ENCODE measurements at places on chromosomes 4 and X. TPM values are rescaled to one million over a fixed set of nuclear protein-coding genes. Genes with fewer than 3 reads are reported as not detected.

Gene ENOX2
- total RNA-seq, result 14.7 TPM

Gene OCIAD2
- total RNA-seq, result 18.5 TPM

Gene SHISA3
- total RNA-seq, result 5.5 TPM

Gene METTL14
- 27.4 TPM for total RNA-seq

Gene PABPC1L2A
- not detected for total RNA-seq

Gene SGMS2
- 23.2 TPM for total RNA-seq

Gene EDA
- 12.4 TPM for total RNA-seq

Gene IBSP
- not detected for total RNA-seq

Gene FGFRL1
- 21.0 TPM for total RNA-seq

Gene PTTG2
- total RNA-seq, result 0.38 TPM

Gene TRIM75
- not detected for total RNA-seq

DNA sequence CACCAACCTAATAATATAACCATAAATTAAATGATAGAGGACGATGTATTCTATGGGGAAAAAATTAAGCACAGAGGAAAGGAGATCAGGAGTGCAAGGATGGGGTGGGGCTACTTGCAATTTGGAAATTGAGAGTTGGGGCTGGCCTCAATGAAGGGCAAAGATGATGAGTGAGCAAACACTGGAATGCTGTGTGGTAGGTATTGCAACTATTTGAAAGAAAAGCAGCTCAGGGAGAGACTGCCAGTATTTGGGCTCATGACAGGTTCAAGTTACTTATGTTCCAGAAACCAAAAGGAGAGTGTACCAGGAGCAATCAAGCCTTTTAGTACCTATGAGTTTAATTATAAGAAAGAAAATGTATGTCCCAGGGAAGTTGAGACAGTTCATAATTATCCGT lies 47.4 kb downstream of the ASIC5 start:
- DNase-seq, result no peak

GRCh38 chr4:10722957-10723356 lies 38.4 kb upstream of the CLNK start:
- DNase-seq, result no peak

GRCh38 chr4:40200875-40201801 lies 4.3 kb downstream of the RHOH start:
- DNase-seq, result no peak

DNA sequence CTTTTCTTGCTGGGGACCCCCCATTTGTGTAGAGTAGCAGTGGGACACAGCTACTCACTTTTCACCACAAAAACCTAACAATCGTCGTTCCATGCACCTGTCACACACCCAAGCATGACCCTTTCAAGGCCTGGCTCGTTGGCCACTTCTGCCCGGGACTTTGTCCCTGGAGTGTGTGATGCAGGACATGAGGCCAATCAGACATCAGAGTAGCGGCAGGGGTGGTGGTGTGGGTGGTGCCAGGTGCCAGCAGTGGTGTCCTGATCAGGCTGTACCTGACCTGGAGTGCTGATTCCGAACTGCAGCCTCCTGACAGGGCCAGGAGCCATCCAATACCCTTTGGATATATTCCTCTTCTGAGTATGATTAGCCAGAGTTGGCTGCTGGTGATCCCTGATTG lies 23.1 kb upstream of the PROM1 start:
- no peak for DNase-seq

- no peak for DNase-seq
Measured at GRCh38 chr4:186227221-186227620, at the start of gene KLKB1. Gene KLKB1 (plus strand): TSS chr4:186227507. CDS start chr4:186228196, 689 bp downstream.

DNA sequence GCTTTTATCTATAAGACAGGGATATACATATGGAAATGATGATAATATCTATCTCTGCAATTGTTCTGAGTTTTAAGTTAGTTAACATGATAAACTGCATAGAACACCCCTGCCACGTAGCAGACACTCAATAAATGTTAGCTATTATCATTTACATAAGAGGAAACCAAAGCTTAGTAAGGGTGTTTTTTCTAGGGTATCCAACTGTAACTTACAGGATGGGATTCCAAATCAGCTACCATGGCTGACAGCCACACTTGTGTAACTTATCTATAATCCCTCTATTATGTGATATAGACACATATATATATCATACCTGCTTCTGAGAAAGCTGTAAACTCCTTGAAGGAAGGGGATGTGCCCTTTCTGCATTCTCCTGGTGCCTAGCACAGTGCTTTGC lies 1.1 kb upstream of the SPARCL1 start:
- no peak for DNase-seq

DNA sequence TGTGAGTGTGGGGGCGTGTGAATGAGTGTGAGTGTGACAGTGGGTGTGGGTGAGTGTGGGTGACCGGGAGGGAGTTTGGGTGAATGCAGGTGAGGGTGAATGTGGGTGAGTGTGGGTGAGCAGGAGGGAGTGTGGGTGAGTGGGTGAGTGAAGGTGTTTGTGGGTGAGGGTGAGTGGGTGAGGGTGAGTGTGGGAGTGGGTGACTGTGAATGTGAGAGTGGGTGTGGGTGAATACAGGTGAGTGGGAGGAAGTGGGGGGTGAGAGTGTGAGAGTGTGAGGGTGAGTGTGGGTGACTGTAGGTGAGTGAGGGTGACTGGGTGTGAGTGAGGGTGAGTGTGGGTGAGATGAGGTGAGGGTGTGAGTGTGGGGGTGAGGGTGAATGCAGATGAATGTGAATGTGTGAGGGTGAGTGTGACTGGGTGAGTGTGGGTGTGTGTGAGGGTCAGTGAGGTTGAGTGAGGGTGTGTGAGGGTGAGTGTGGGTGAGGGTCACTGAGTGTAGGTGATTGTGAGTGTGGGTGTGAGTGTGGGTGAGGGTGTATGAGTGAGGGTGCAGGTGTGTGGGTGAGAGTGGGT lies 1677.3 kb upstream of the TENM3 start:
- peak; percentile 37 for DNase-seq

DNA sequence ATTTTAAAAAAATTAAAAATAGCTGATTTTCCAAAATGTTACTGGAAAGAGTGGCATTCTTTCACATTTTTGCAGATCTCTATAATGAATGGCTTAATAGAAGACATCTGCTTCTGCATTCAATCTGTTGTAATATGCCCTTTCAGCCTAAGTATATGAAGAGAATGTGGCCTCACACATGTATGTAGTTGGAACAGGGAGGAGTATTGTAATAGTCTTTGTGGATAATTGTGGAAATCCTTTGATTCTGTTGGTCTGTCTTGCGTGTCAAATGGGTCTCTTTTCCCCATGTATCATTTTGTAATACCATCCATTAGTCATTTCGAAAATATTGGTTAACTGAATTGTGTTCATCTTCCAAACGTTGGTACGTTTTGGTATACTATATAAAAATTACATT lies 11.6 kb downstream of the TXLNG start:
- no peak for DNase-seq

DNA sequence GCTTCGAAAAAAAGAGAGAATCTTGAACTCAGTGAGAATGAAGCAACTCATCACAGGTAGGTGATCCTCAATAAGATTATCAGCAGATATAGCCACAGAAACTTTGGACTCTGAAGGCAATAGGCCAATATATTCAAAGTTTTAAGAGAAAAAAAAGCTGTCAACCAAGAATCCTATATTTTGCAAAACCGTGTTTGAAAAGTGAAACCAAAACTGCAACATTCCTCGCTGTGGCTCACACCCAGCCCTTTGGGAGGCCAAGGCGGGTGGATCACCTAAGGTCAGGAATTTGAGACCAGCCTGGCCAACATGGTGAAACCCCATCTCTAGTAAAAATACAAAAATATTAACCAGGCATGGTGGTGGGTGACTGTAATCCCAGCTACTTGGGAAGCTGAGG lies 22.8 kb downstream of the MAD2L1 start:
- no peak for DNase-seq

DNA sequence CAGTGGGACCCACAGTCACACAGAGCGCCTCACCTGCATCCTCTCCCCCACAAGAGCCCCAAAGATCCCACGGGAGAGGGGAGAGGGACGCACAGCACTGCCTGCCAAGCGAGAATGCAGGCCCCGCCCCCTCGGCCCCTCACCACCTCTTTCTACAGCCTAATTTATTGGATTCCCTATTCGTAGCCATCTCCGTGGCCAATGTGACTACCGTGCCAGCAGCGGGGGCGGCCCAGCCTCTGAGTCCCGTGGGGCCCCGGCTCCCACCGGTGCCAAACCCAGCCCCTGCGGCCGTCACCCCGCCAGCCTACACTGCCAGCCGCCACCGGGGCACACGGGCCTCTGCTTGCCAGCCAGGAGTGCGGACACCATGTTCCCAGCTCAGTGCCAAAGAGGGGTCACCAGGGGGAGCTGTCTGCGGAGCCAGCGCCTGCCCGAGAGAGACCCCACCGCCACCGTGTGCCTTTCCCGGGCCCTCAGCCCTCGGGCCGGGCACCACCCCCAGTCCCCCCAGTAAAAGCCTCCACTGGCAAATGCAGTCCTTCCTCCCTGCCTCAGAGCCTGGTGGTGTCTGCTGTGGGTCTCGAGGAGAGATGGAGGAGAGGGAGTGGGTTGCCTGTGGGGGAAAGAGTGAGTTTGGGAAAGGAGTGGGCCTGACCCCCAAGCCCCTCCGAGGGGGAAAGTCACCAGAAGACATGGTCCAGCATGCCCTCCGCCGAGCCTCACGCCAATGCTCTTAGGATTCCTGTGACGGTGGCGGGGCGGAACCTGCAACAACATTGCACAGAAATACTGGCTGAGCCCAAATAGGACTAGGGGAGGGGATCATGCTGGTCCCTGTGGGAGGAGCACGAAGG lies 19.6 kb upstream of the PLXNB3 start:
- DNase-seq, result no peak
